ENCODE measurements at places on chromosomes 7 and 10.

DNA sequence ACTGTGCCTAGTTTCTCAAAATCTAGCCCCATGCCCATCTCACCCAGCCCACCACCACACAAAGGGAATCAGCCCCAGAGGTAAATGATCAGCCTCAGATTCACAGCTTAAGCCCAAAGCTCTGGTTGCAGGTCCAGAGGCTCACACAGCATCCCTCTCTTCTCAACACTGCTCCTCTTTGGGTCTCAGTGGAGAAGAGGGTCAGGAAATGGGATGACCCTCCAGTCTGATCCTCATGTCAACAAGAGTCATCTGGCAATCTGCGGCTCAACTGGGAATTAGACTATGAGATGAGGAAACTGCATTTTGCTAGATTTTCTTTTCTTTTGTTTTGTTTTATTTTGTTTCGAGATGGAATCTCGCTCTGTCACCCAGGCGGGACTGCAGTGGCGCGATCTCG, 126.2 kb upstream of the PDLIM1 start:
- DNase-seq = no peak

- DNase-seq = no peak
These were observed 1254.4 kb upstream of the PHF14 start for GRCh38 chr7:9719303-9719702.

GRCh38 chr7:49119706-49120105, 195.4 kb downstream of the CDC14C start:
- DNase-seq = no peak

DNA sequence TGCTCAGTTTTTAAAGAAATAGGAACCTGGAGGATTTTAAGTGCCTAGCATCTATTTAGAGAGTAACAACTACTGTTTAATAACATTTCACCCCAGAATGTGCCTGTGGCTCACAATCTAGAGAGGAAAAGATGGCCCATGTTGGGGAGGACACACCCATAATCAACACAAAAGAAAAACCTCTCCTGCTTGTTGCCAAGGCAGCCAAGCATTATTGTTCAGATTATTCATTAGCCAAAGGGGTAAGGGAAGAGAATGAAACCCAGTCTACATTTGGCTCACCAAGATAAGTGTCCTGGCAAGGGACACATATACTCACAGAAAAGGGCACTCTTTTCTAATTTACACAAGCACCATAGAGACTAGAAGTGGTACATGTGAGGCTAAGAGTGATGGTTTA, 17.7 kb upstream of the IFIT1B start:
- DNase-seq = no peak

Measured in activated CD4-positive, alpha-beta T cell treated with anti-CD3 and anti-CD28 coated beads, Interleukin-2, Interleukin-4, amounts not matched to agents 100 ng/mL and 50 ng/mL, durations not matched to agents 16 hours and 8 hours (primary cell).